NCI-H1092 treated with DMSO at 0.1 percent for 48 hours (cell line): ENCODE measurements at places on chromosomes 16 and 17.
A peak's percentile ranks its signal among the peaks of the same experiment; 100 is the strongest.

DNA sequence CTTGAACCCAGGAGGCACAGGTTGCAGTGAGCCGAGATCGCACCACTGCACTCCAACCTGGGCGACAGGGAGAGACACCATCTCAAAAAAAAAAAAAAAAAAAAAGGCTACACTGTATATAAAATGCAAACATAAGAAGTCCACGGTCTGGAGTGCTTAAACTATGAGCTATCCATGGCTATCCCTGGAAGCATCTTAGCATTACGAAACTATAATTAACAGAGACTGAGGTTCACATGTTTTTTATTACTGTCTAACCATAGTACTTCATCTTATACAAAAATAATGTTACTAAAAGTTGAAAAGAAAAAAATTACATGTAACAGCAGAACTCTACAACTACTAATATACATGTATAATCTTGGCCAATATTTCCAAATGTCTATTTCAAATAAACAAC is 32.8 kb downstream of the HELZ start:
- DNase-seq = no peak

DNA sequence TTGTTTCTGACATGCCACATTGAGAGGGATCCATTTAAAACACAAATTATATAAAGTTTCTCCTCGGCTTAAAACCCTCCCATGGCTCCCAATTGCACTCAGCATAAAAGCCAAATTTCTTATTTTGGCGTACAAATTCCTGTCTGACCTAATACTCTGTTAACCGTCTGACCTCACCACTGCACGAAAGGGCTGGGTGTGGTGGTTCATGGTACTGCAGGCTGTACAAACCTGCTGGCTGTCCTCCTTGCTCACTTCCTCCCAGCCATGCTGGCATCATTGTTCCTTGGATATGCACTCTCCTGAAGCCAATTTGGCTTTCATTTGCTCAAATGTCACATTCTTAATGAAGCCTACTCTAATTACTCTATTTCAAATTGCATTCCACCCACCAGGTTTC is 301.6 kb upstream of the C16orf82 start:
- no peak for DNase-seq

DNA sequence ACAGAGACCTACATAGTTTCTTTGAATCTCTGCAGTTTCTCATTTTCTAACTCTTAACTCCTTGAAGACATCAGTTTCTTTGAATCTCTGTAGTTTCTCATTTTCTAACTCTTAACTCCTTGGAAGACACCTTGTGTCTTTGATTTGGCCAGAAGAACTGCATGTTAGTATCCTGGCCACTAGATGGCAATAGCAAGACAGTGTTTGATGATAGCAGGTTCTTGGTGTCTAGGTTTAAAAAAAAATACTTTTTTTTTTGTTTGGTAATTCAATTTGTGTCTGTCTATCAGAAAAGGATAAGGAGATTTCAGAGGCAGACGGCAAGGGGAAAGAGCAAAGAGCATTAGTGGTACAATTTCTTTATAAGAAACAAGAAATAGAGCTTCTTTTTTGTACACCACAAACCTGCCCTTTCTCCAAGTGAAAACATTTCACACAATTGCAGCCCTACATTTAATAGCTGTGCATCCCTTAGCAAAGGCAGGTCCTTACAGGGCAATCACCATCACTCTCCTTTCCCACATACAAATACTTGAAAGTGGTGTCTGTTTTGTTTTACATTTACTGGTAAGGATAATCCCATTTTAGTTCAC is 1324.9 kb upstream of the CDH8 start:
- DNase-seq = peak; percentile 75

DNA sequence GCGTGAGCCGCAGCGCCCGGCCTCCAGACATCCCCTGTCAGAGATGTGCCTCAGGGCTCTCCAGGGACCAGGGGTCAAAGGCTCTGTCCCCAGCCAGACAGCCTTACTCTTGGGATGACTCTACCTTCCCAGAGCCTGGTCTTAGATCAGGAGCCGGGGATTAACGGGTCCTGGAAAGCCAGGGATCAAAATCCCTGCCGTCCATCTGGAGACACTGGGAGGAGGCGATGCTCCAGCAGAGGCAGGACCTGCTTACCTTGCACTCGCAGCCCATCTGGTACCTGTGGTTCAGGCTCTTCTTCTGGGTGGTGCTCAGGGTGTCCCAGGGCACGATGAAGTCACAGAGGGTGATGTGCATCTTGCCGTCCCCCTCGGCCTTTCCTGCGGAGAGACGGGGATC is 16.7 kb upstream of the USP36 start:
- DNase-seq = no peak

DNA sequence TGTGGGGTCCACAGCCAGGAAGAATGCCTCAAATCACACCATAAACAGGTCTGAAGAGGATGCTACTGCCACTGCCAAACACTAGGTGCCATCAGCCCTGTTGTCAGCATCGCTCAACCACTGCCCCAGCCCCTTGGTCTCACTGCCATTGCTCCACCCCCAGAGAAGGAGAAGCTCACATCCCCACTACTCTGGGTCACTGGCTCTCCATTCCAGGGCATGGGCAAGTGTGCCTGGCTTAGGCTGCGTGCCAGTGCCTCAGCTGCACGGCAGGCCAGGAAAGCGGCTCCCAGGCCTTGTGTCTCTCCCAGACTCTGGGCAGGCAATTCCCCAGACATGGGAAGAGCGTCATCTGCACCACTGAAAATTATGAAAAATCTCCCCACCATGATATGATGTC is 1.2 kb upstream of the IGSF6 start:
- no peak for DNase-seq

- no peak for DNase-seq
Observed at GRCh38 chr17:55625521-55625920, 97.1 kb downstream of the TMEM100 start.

DNA sequence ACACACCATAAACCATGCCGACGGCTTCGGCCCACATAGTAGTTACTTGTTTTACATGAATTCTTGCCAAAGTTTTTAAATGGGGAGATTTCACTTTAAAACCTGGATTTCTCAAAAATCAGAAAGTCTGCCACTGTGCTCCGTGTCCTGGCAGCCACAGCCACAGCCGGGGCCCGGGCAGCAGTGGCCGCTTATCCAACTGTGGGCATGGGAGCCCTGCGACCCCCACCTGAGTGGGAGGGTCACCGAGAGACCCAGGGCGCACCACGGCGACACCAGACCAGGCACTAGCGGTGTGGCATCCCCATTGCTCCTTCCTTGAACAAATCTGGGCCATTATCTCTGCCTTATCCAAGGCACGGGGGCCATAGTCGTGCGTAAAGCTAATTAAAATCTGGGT is 30.0 kb downstream of the ZNF469 start:
- DNase-seq = no peak

GRCh38 chr16:72312828-72313227 is 140.9 kb upstream of the PMFBP1 start:
- DNase-seq = no peak

- no peak for DNase-seq
Observed at GRCh38 chr16:74726716-74727115, 26.1 kb upstream of the MLKL start.

- DNase-seq = no peak
Observed at GRCh38 chr17:46192189-46192438, 1.1 kb downstream of the KANSL1 start.

- no peak for DNase-seq
Observed at GRCh38 chr16:2296661-2297505, 29.0 kb upstream of the RNPS1 start.

- DNase-seq = no peak
Observed at GRCh38 chr17:76191896-76192295, 48.4 kb downstream of the RNF157 start.

- DNase-seq = no peak
Observed at GRCh38 chr17:34400301-34400931, 37.4 kb upstream of the CCL1 start.

DNA sequence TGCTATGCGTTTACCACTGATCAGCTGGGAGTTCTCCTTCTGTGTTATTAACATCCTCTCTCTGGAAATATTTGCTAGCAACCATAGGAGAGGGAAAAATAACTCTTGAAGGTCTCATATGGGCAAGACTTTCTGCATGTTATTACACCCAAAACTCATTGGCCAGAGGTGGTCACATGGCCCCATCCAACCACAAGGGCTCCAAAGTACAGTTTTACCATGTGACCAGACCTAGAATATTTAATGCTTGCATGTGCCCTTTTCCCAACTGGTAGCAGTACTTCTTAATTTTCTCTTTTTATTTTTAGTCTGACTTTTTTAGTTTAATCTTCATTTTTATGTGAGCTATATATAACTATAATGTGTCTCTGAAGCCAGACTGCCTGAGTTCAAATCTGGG is 141.0 kb upstream of the NOG start:
- DNase-seq = no peak

- DNase-seq = no peak
Observed at GRCh38 chr16:30946671-30947540, 2.0 kb upstream of the ORAI3 start.

GRCh38 chr17:68246271-68247028 is 1.4 kb upstream of the AMZ2 start:
- DNase-seq = no peak

- DNase-seq = no peak
Observed at GRCh38 chr16:54268766-54269165, 17.8 kb downstream of the IRX3 start.

GRCh38 chr17:7687072-7687907 is at the start of gene TP53:
TP53 (minus strand) TSS chr17:7687490; CDS start chr17:7676594, 10,896 bp downstream.
- peak; percentile 87 for DNase-seq

DNA sequence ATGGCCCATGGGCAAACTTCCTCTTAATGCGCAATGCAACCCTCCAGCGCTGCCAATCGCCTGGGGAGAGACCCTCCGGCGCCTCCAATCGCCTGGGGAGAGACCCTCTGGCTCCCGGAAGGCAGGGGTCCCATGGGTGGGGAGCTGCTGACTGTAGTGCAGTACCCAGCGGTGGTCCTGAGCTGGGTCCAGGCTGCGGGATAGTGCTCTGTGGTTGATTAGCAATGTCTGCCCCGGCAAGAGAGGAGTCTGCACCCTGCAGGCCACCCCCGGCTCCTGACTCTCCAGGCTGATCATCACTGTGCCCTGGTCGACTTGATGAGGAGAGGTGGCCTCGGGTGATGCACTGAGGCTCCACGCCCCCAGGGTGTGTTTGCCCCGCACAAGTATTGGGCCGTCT is 44.6 kb upstream of the ZNF469 start:
- no peak for DNase-seq

DNA sequence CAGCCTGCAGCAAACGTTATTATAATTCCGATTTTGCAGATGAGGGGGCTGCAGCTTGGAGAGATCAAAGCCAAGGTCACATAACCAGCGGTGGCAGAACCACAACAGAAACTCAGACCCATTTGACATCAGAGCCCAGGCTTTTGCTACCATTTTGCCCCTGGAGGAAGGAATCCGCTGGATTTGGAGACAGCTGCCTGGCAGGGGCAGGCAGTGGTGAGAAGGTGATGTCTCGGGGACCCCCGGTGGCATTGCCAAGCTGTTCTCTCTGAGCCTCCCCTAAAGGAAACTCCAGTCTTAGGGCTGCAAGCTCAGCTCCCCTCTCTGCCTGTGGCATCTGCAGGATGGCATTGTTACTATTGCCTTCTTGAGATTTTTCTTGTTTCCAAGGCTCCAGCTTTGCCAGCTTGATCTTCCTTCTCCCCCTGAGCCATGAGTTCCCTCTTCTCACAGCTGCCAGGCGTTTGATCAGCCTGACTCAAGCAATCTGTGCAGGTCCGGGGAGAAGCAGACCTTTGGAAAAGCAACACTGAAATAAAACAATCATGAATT is 40.8 kb downstream of the AIPL1 start:
- DNase-seq = no peak

GRCh38 chr16:88857728-88858339 is 907 bp downstream of the TRAPPC2L start:
- peak; percentile 48 for DNase-seq

- DNase-seq = peak; percentile 40
Observed at GRCh38 chr17:68777243-68777855, 176.2 kb upstream of the FAM20A start.
